A172 (cell line): ENCODE measurements at places on chromosomes 5 and 9.

GRCh38 chr5:172553903-172554302 is 87.2 kb upstream of the NEURL1B start:
- no peak for DNase-seq

DNA sequence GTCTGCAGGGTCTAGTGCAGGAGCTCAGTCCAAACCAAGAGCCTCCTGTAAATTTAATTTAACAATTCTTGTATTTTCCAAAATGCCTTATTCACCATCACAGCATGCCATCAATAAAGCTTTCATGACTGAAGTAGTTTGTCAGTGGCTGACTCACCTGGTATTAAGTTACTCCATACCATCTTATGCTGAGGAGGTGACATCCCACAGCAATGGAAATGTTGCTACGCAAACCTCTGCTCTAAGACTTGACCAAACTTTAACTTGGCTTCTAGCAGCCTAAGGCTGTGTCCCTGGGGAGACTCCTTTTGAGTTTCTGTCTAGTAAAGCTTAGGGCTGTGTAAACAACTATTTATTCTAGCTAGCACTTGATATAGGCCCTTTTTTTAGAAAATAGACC is 1231.3 kb upstream of the CDH18 start:
- peak; percentile 45 for DNase-seq

- DNase-seq: no peak
These were observed 8.8 kb downstream of the RXRA start for GRCh38 chr9:134335061-134335460.

DNA sequence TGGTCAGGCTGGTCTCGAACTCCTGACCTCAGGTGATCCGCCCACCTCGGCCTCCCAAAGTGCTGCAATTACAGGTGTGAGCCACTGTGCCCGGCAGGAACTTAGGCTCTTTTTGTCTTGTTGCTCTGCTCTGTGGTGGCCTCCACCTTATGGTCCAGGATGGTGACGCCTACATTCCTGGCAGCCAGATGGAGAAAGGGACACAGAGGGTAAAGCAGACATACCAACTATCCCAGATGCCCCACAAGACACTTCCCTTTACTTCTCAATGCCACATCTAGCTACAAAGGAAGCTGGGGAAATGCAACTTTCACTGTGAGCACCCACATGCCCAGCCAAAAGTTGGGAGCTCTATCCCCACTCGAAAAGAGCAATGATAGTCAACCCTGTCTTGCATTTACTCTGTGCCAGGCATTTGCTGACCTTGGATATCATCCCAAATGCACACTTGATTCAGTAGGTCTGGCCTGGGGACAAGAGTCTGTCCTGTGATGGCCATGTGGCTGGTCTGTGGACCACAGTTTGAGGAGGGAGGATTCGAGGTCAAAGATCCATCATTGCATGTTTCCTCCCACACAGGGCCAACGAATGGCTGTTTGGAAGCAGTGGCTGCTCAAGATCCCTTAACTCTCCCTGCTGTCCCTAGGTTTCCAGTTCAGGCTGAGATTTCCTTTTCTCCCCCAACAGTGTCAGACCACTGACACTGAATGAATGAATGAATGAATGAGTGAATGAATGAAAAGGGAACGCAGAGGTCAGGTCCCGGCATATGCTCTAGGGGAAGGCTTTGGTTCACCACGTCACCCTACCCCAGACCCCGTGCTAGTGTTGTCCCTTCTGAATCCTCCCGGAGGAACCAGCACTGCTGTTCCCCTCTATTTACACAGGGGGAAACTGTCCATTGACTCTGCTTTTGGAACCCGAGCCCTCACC is 1.4 kb upstream of the ERGIC1 start:
- DNase-seq: no peak

- DNase-seq: peak; percentile 77
These were observed 29.0 kb downstream of the GLRA1 start for GRCh38 chr5:151895660-151896030.
